Stimulated activated CD4-positive, alpha-beta T cell treated with anti-CD3 and anti-CD28 coated beads, Interleukin-4, amount 100 ng/mL, for 48 hours (primary cell): ENCODE measurements at places on chromosomes 12 and 14.
A peak's percentile ranks its signal among the peaks of the same experiment; 100 is the strongest.

DNA sequence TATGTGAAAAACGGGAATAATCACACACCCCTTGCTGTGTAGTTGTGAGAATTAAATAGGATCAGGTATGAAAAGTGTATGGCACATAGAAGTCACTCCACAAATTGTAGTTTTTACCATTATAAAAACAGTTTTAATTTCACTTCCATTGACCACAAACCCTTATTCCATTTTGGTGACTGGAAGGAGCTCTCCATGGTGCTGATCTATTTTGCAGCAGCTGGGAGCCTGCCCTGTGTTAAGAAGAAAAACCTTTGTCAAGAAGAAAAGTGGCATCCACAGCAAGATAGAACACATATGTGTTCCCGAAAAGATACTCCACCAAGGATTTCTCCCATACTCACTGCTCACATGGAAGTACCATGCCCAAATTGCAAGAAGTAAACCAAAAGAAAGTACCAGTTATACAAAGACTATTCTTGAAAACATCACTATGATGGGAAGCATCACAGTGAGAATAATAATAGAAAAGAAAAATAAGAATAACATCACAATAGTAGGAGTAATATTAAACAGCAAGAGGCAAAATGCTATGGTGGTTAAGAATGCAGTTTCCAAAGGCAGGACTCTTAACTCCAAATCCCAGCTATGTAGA is 58.7 kb downstream of the TUNAR start:
- DNase-seq, result peak; percentile 1

GRCh38 chr14:94313991-94314655 is 9.0 kb downstream of the SERPINA6 start:
- no peak for DNase-seq

DNA sequence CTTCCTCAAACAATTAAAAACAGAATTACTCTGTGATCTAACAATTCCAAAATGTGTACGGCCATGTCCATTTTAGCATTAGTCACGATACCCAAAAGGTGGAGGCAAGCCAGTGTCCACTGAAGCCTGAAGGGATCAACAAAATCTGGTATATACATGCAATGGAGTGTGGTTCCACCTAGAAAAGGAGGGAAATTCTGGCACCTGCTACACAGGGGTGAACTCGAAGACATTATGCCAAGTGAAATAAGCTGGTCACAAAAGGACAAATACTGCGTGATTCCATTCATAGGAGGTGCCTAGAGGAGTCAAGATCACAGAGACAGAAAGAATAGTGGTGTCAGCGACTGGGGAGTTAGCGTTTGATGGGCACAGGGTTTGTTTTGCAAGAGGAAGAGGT is 331.4 kb downstream of the MED13L start:
- no peak for DNase-seq

DNA sequence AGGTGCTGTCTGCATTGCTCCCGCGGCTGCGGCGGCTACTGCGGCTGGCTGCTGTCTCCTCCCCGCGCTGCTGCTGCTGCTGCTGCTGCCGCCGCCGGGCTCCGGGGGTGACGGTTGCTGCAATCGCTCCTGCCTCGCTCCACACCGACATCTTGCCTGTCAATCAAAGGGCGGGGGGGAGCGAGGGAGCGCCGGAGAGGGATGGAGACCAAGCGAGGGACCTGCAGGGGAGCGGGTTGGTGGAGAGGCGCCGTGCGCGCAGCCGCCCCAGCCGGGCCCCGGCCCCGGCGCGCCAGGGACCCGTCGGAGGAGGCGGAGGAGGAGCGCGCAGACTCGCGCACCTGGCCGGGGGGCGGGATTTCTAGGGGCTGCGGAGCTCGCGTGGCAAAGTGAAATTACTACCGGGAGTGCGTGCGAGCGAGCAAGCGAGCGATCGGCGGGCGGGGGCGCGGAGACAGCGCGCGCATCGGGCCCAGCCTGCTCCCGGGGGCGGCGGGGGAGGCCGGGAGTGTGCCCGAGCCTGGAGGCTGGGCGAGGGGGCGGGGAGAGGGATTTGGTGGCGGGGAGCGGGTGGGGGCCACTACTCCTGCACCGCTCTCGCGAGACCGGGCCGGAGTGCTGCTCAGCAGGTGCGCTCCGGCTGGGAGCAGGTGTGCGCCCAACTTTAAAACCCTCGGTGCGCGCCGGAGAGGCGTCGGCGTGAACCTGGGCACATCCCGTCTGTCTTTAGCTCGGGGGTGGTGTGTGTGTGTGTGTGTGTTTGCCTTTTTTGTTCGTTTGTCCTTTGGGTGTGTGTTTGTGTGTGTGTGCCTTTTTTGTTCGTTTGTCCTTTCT is at the start of gene KSR2:
KSR2 (minus strand) TSS at position 165 of the 834 bp plus-strand sequence. CDS start 735 bp downstream, outside the sequence.
- DNase-seq, result peak; percentile 40
